ENCODE measurements at places on chromosomes 11 and 22.
A peak's percentile ranks its signal among the peaks of the same experiment; 100 is the strongest.

GRCh38 chr11:2770761-2771301 is 71.0 kb upstream of the KCNQ1OT1 start:
- no peak for DNase-seq

- DNase-seq = no peak
Measured at GRCh38 chr11:23897453-23898286, 599.2 kb upstream of the LUZP2 start.

GRCh38 chr11:85299258-85299942 is 327.7 kb downstream of the DLG2 start:
- no peak for DNase-seq

DNA sequence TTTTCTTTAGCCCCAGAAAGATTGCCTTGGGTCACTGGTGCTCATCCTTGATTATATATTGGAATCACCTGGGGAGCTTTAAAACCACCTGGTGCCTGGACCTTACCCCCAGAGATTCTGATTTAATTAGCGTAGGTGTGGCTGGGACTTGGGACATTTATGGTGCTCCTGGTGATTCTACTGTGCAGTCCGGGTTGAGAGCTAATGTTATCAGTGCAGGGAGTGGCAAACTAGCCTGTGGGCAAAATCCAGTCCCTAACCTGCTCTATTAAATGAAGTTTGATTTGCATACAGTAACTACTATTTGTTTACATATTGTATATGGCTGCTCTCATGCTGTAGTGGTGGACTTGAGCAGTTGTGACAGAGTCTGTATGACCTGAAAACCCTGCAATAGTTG is 134.0 kb upstream of the SORL1-AS1 start:
- DNase-seq = no peak

DNA sequence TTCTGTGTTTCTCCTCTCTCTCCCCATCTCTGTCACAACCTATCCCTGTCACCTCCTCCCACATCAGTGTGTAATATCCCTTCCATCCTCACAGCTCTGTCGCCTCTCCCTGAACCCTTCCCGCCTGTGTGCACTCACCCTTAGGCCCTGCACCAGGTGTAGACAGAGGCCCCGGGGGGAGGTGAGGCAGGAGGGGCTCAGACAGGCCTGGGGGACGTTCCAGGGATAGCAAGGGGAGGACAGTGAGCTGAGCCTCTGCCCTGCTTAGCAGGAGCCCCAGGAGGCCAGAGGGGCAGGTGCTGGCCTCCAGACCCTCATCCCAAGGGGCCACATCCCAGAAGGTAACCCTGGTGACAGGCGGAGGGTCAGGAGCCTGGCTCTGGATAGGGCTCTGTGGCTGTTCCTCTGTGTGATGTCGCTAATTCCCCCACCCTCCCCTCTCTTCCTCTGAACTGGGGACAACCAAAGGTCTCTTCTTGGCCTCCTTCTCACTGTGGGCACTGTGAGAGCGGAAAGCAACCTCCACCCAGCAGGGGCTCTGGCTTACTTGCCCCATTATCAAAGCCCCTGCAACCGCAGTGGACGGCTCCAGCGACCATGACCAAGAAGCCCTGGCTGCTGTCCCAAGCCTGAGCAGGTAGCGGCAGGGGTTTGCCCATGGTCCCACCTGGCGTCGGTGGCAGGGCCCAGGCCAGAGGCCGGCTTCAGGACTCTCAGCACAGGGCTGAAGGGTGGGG is 35.7 kb downstream of the KCNJ4 start:
- no peak for DNase-seq

DNA sequence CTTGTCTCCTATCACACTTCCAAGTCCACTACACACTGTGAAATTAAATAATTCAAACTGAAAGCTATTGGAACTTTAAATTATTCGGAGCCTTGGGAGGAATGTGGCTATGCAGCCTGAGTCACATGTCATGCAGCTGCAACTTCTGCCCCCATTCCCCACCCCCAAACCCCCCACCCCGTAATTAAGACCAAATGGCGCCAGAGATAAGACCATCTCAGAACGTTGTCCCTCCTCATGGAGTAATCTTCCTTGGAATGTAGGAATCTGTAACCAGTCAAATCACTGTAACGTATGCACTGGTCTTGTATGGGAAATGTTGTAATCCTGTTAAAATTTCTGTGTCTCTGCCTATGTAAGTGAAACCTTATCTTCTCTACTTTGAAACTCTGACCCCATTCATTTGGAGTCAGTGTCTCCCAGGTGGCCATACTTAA is 37.0 kb downstream of the GAB2 start:
- DNase-seq = no peak

DNA sequence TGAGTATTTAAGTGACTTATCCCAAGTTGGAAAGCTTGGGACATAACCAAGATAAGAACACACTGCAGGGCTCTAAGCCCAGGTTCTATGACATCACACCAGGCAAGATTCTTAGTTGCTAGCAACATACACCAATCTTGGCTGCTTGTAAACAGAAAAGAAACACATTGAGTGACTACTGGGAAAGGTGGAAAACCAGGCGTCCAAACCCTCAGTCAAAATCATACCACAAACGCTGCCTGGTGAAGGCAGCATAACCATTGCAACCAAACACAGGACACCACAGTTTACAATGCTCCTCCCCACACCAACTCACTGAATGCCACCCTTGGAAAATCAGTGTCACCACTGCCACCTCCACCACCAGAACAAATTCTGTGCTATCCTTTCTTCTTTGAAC is 379.9 kb downstream of the TTC28 start:
- no peak for DNase-seq

DNA sequence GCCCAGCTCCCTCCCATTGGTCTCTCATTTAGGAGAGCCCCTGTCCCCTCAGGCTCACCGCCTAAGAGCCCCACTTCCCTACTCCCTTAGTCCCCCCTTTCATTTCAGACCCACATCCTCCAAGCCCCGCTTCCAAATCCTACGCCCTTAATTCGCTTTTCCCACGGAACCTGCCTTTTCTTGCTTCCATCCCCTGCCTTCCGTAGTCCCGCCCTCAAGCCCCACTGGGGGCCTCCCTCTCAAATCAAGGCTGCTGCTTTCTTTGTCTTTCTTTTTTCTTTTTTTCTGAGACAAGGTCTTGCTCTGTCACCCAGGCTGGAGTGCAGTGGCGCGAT is 396 bp downstream of the CCDC157 start:
- no peak for DNase-seq

DNA sequence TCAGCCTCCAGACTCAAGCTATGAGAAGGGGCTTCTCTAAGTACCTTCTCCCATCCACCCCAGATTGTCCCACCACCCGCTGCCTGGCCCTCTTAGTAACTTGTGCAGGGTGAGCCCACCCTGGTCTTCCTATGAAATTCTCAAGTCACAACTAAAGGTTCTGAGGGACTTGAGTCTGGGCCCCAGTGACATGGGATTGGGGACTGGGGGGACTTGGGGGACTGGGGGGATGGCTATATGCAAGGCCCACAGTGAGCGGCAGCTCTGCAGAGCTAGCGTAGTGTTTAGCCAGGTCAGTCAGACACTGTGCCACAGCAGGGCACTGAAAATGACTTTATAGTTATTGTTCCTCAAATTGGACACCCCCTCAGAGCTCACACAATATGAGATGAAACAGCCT is 622.3 kb upstream of the CADM1 start:
- DNase-seq = no peak

DNA sequence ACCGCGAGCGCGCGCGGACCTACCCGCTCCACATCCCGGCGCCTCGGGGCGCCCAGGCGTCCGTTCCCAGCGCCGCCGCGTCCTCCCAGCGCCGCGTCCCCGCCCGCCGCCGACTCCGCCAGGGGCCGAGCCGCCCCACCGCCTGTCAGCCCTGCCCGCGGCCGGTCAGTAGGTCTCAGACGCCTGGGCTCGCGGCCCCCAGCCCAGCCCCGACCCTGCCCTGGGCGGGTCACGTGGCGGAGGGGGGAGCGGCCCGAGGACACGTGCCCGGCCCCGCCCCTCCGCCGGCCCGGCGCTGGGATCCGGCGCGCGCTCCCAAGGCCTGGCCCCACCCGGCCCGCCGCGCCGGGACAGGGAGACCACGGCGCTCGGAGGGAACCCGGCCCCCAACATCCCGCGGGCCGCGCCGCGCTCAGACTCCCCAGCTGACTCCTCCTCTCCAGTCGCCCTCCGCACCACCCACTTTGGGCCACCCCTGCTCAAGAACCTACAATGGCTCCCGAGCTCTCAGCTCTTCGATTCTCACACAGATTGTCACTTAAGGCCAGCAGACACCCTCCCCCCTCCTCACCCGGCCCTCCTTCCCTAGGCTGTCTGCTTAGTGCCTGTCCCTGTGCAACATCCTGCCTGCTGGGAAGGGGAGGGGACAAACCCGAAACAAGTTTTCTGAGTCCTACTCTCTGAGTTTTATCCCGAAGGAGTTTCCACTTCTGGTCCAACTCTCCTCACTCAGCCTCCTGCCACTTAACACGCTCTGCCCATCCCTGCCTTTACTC is at the start of gene RAB3IL1:
RAB3IL1 (minus strand) TSS at position 233 of the 776 bp plus-strand sequence; CDS start at position 34, 199 bp downstream.
- peak; percentile 70 for DNase-seq

DNA sequence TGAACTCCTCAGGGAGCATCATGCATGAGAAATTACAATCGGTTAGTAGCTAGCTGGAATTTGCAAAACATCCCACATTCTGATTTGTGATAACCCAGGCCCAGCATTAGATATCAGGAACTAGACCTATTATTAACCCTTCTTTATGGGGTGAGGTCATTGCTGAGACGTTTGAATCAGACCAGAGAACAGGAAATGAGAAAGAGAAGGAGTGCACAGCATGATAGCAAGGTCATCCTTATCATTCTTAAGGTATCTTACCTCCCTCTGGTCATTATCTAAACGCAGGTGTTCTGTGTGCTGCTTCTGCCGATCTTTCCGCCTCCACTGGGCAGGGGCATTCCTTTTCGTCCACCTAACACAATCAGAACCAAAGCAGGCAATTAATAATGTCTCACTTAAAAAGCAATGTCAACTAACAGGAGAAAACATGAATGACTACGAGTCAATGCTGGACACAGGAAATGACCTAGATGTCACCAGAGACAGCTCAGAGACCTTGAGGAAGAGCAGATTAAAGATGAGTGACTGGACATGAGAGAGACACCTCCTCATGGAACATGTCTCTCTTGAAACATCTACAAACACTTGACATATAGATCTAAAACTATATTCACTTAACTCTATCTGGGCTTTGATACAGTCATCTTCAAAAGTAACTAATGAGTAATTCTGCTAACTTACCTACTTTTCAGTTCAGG is 78.3 kb upstream of the SCUBE2 start:
- DNase-seq = no peak

DNA sequence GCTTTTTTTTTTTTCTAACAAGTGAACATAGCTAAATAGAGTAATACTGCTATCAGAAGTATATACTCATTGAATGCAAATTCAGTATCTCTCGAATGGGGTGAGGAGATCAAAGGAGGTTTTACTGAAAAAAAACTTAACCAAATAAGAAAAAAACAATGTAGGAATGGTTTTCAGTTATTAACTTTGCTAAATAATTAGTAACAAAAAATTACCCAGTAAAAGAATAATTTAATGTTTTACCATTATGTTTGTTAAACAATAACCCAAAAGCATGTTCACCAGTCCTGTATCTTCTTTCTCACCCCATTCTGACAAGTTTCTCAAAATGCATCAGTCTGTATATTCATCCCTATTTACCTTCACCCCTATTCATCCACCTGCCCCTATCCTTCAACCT is 22.6 kb upstream of the CTSC start:
- DNase-seq = no peak

DNA sequence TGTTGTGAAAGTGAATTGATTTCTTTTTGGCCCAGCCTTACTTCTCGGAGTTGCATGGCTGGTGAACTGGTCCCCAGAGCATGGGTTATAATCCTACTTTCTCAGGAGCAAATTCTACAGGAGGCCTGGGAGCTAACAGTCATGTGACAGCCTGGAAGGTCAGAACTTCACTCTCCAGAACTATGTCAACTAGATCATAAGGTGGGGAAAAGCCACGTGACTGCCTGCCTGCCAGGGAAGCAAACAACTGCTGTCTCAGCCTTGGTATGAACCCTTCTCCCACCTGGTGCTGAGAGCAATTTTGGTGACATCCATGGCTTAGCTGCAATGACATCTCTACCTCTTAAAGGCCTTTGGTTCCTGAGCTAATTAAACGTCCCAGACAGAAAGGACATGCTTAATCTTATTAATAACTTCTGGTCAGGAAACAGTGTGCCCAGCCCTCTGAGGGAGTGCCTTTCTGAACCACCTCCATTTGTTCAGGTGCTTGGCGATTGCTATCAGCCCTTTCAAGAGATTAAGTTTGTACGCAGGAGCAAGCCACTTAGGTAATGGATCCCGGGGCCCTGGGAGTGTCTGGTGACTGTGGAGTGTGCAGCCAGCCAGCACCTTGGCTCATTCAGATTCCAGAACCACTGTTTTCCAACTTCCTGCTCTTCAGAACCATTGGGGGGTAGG is 1.4 kb upstream of the CREB3L1 start:
- no peak for DNase-seq

DNA sequence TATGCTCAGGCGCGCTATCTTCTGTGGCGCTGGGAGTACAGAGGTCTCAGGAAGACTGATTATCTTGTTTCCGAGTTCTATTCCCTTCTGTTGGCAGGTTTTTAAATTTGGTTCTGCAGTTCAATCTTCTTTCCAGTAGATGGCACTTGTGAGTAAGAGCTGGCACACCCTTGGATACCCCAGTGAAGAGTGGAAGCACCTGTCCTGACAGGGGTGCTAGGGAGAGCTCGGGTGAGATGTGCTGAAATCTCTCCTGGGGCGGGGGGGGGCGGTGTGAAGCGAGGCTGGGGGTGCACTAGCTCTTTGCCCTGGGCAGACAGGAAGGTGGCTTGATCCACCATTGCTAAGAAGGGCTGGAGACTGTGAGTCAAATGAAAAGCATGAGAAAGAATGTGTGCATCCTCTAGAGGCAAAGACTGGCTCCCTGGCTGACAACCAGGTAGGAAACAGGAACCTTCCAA is 679.9 kb upstream of the CCDC179 start:
- DNase-seq = peak; percentile 28

DNA sequence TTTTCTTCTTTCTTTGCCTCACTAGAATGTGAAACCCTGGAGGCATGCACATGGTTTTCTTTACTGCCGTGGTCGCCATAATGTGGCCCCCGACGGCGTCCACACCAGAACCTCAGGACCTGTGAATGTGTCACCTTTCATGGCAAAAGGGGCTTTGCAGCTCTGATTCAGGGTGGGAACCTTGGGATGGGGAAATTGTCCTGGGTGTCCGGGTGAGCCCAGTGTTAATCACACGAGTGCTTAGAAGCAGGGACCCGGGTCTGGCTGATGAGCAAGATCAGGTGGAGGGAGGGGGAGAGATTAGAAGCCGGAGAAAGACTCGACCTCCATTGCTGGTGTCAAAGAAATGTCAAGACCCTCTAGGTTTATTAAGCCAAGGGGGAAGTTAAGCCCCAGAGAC is 74.7 kb upstream of the SHISAL1 start:
- DNase-seq = no peak

DNA sequence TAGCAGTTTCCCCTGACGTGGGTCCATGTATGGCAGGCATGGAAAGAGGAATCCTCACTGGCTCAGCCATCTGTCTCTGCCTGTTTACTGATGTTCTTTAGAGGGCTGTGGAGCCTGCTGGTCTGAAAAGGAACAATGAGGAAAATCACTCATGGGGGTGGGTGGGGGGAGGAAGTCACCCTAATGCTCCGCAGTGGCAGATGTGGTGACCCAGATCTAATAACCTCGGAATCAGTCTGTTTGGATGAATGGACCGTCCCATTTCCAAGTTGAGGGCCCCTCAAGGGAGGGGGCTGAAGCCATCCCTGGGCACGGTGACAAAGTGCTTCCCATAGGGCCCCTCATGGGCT is 4.4 kb downstream of the BCR start:
- DNase-seq = no peak

GRCh38 chr11:94557421-94557820 is 9.7 kb upstream of the PIWIL4 start:
- no peak for DNase-seq

All from RPMI8226 (cell line).